ENCODE measurements at places on chromosomes 16 and 17. TPM values are rescaled to one million over a fixed set of nuclear protein-coding genes. Genes with fewer than 3 reads are reported as not detected.

ITGAL gene
- 0.45 TPM for total RNA-seq

GRCh38 chr17:19249681-19250080 is 12.5 kb downstream of the EPN2 start:
- DNase-seq: no peak

GRCh38 chr16:60107437-60107836 is 1373.3 kb upstream of the GOT2 start:
- DNase-seq: no peak

GAS7 gene
- 44.0 TPM for total RNA-seq

GRCh38 chr16:80028581-80029380 is 428.2 kb upstream of the MAF start:
- no peak for DNase-seq

TERF2IP gene
- total RNA-seq: 51.0 TPM

GRCh38 chr16:79664407-79664806 is 63.9 kb upstream of the MAF start:
- no peak for DNase-seq

CLEC18A gene
- 2.2 TPM for total RNA-seq

CA7 gene
- not detected for total RNA-seq
